Activated naive CD4-positive, alpha-beta T cell (primary cell): ENCODE measurements at places on chromosomes 2 and 18.

DNA sequence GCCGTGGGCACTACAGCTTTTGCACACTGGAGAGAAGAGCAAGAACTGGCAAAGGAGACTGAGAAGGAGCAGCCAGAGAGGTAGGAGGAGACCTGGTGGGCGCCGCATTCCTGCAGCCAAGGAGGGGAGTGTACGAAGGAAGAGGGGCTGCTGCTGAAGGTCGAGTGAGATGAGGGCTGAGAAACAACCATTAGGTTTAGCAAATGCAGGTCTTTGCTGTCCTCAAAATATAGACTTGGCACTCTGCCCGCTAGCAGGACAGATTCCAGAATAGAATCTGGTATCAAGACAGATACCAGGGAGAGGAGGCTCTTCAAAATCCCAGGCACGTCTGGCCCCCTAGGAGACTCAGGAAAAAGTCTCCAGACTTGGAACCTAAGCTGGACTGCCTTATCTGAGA, 83.0 kb downstream of the TGOLN2 start:
- DNase-seq: no peak

DNA sequence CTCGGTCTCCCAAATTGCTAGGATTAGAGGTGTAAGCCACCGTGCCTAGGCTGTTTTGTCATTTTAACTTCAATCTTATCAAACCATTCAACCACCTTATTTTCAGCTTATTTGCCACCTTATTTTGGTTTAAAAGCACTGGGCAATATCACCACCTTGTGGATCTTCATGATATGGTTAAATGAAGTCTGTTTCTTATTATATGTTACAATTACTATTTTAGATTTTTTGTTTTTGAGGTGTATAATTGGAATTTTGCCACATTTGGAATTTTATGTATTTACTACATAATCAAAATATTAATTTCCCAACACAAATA, 43.8 kb upstream of the SCN9A start:
- no peak for DNase-seq

GRCh38 chr2:27322301-27322765, 564 bp downstream of the MPV17 start:
- DNase-seq: no peak

DNA sequence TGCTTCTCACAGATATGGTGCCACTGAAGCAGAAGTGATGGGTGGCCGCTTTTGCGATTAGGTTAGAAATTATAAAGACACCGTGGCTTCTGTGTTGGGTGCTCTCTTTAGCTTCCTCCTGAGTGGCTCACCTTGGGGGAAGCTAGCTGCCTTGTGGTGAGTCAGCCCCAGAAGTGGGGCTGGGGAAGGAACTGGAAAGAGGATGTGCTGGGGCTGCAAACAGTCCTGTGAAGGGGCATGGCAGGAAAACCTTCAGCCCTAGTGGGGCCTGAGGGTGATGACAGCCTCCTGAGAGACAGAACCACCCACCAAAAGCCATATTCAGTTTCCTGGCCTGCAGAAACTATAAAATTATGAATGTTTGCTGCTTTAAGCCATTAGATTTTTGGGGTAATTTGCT, 8.9 kb upstream of the ASB18 start:
- no peak for DNase-seq

- no peak for DNase-seq
Measured at GRCh38 chr2:164920430-164920829, 34.9 kb downstream of the SLC38A11 start.
